ENCODE measurements at places on chromosomes 4 and X.

GRCh38 chr4:86432559-86433134, 72.8 kb upstream of the MAPK10 start:
- DNase-seq, result no peak

DNA sequence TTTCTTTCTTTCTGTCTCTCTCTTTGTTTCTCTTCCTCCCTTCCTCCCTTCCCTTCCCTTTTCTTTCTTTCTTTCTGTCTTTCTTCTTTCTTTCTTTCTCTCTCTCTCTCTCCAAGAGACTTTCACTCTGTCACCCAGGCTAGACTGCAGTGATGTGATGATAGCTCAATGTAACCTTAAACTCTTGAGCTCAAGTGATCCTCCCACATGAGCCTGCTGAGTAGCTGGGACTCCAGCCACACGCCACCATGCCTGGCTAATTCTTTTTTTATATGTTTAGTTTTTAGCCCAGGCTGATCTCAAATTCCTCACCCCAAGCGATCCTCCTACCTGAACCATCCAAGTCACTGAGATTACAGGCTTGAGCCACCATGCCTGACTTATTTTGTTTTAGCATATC, 64.3 kb upstream of the EMCN start:
- no peak for DNase-seq

DNA sequence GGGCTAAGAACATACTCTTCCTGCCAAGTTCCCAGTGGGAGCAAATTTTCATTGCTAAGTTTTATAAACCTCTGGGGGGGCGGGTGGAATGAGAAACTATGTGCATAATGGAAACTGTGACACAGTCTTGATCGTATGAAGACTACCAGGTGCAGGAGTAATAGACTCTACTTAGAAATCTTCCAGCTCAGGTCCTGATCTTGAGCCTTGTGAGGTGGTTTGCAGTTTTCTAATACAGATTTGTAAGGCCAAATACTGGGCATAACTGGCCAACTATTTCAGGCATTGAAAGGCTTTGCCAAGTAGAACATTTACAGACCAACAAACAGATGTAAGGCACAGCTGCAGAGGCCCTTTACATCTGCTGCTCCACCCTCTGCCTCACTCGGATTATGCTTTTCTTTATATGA, 89.7 kb upstream of the CBR4 start:
- peak; percentile 62 for DNase-seq

DNA sequence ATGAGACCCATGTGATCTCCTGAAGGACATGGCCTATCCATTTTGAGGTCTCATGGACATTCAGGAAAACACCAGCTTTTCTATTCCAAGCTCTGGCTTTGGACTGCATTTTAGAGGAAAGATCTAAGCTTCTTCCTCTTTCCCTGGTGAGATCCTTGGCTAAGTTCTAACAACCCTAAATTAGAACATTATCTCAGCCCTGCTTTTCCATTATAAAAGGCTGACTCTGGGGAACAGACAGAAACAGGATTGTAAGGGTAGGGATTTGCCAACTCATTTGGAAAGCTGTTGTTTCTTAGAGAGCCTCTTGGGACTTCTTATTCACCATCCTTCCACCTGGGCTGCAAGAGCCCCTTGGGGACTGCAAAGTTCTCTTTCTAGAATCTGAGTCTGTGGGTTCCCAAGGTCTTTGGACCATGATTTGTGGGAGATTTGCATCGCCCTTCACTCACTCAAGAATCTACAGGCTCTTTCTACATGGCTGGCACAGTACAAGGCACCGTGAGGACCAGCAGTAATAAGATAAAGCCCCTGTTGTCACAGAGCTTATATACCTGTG, 146.9 kb downstream of the FNIP2 start:
- no peak for DNase-seq

DNA sequence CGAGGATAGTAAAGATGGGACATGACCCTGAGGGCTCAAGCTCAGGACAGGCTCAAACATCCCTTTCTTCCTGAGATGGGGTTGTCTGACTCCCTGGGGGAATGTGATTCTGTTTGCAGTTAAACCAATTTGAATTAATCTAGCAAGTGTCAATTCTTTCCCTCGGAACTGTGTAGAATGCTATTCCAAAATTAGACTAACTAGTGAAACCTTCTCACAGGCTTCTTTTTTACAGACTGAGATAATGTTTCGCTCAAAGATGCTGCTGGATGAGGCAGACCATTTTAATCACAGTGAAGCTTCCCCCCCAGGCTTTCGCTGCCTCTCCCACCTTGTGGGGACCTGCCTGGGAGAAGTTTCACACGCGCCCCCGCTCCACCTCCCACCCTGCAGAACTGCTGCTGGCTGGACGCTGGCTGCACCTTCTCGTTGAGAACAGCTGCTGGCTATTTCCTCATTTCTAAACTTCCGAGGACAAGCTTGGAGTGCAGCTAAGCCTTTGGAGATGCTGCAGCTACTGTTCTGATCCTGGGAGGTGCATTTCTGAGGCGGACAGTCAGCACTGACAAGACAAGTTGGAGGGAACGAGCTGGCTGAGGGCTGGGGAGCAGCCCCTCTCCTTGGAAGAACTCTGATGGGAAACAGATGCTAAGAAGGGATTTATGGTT, 297.8 kb downstream of the RAPGEF2 start:
- peak; percentile 90 for DNase-seq

DNA sequence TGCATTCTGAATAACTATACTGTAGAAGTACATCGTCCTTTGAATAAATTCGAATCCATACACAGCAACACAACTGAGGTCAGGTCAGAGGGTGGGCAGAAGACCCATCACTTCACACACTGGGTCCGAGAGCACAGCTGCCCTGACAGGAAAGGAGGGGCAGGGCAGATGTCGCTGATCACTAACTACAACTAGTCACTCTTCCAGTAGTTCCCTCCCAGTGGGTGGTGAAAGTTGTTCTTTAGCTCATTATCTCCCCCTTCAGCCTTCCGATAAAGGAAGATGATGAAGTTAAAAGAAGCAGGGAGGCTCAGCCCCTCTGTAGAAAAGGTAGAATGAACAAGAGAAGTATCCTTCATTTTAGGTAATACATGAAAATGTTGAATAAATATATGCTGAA, 278.9 kb downstream of the INPP4B start:
- no peak for DNase-seq

GRCh38 chr4:187618701-187619281, 376.8 kb upstream of the ZFP42 start:
- peak; percentile 67 for DNase-seq

DNA sequence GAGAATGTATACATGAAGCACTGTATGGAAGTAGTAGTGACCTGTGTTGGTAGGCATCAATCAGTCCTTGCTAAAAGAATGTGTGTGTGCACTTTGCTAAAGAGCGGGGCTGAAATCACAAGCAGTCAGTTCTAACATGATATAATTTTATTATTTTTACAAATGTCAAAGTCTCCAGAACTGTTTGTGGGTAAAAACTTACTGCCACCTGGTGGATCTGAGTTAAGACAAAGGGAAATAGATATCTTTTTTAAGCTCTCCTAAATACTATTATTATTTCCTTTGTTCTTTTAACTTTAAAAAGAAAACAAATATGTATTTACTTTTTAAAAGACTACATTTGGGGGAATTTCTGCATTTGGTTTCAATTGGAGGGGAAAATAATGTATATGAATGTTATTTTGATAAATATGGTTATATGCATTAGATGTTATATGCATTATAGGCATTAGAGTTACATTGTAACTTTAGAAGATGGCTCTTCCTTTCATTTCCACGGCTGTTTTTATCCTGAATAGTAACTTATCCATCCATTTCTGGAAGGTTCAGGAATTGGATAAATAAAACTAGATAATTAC, 7.8 kb upstream of the CLOCK start:
- peak; percentile 57 for DNase-seq

GRCh38 chrX:103918050-103918449, 44.4 kb upstream of the TMSB15B start:
- peak; percentile 78 for DNase-seq

GRCh38 chr4:11014199-11014598, 329.6 kb upstream of the CLNK start:
- DNase-seq, result no peak

GRCh38 chr4:94525993-94526728, 74.4 kb downstream of the PDLIM5 start:
- DNase-seq, result peak; percentile 67

- DNase-seq, result no peak
Observed at GRCh38 chrX:85107407-85107806, 103.7 kb downstream of the APOOL start.

GRCh38 chr4:121062521-121062920, 9.8 kb downstream of the NDNF start:
- DNase-seq, result peak; percentile 36

GRCh38 chrX:19865567-19866363, 21.6 kb downstream of the SH3KBP1 start:
- no peak for DNase-seq

GRCh38 chr4:80201252-80202151, 4.2 kb downstream of the PRDM8 start:
- DNase-seq, result peak; percentile 84

- DNase-seq, result peak; percentile 85
Observed at GRCh38 chr4:53185869-53186585, 179.8 kb downstream of the SCFD2 start.

- DNase-seq, result peak; percentile 15
Observed at GRCh38 chrX:42149765-42150164, 226.4 kb upstream of the CASK start.

GRCh38 chrX:99095965-99096635, 1314.0 kb downstream of the PCDH19 start:
- no peak for DNase-seq

GRCh38 chrX:105882581-105883275, 60.4 kb downstream of the NRK start:
- peak; percentile 54 for DNase-seq

DNA sequence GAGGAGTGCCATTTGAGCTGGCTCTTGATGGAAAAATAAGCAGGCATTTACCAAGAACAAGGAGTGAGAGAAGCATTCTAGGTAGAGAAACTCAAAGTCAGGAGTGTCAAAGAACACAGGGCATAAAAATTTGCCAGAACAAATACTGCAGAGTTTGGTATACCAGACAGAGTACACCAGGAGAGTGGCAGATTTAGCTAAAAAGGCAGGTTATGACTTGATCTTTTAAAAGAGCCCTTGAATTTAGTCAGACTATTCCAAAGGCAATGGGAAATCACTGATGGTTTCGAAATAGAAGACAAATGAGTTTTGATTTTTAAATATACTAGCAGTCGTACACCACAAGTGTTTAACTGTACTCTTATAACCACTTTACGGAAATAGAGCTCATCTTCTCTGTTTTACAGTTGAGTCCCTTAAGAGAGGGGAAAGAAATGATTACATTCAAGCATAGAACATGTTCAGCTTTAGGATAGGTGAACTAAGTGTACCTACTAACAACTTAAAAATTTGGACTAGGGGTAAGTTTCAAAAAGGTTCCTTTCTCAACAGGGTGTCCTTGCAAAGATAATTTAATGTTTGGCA, 10.2 kb downstream of the UBE2D3 start:
- DNase-seq, result no peak

- peak; percentile 63 for DNase-seq
Observed at GRCh38 chr4:39933671-39934590, 43.8 kb downstream of the PDS5A start.

GRCh38 chr4:102717448-102718092, 43.2 kb downstream of the MANBA start:
- DNase-seq, result peak; percentile 10

DNA sequence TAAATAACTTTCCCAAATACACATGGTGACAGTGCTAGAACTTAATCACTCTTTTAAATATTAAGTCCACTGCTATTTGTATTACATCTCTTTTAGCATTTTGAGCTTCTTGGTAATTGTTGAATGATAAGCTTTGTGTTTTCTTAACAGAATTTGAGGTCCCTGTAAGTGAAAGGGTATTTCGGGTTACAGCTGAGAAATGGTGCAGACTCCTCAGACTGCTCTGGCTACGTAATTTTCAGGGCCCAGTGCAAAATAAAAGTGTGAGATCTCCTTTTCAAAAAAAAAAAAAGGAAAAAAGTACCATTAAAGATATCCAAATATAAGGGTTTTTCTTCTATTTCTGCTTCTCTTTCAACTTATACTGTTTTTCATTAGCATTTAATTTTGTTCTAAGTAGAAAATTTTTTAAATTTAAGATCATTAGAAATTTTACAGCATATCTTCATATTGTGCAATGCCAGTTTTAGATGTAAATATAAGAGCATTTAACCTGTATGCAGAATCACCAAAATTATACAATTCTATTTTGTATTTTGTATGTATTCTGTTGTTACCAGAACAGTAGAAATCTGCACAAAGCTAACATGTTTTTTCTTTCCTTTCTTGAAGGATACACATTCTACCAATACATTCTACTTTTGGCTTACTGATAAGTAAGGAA, 33.6 kb upstream of the FGF5 start:
- DNase-seq, result no peak

GRCh38 chr4:150072471-150072870, 5.8 kb upstream of the DCLK2 start:
- no peak for DNase-seq

Measured in fibroblast of skin of right biceps (primary cell).